ENCODE measurements at places on chromosomes 3 and 15. TPM values are rescaled to one million over a fixed set of nuclear protein-coding genes. Genes with fewer than 3 reads are reported as not detected.

Gene CGNL1
- 0.03 TPM for polyA plus RNA-seq

GRCh38 chr3:148221303-148221702 lies 476.4 kb upstream of the AGTR1 start:
- H3K36me3 ChIP-seq = no peaks in the 10 kb centered on the region
- H3K27ac ChIP-seq = no peak overlapping the region
- no peaks in the 10 kb centered on the region for H3K27me3 ChIP-seq
- DNase-seq = no peak

Gene ARHGEF26
- not detected for polyA plus RNA-seq

Gene INKA1
- polyA plus RNA-seq = 24.0 TPM

DNA sequence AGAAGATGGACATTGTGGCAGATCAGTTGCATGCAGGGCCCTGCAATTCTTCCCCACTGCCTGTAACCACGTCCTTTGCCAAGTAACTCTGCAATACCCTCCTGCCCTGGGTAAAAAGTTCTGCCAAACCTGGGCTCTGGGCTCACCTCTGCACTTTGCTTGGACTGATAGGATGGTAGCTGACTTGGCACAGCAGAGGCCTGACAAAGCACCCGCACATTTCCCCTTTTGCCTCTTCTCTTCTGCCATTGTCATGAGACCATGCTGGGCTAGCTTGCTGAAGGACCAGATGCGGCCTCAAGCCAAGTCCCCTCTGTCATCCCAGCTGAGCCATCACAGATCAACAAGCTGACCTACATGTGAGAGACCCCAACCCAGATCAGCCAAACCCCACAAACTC lies 122.4 kb downstream of the SMAD6 start:
- no peak overlapping the region for H3K27ac ChIP-seq
- H3K4me3 ChIP-seq = no peak overlapping the region
- DNase-seq = no peak
- no peaks in the 10 kb centered on the region for H3K36me3 ChIP-seq

GRCh38 chr3:89847955-89848354 lies 740.5 kb downstream of the EPHA3 start:
- no peaks in the 10 kb centered on the region for H3K27me3 ChIP-seq
- H3K4me1 ChIP-seq = no peaks in the 10 kb centered on the region
- no peak overlapping the region for H3K27ac ChIP-seq
- H3K36me3 ChIP-seq = no peaks in the 10 kb centered on the region
- DNase-seq = no peak
